ENCODE measurements at places on chromosomes 3 and 15.

DNA sequence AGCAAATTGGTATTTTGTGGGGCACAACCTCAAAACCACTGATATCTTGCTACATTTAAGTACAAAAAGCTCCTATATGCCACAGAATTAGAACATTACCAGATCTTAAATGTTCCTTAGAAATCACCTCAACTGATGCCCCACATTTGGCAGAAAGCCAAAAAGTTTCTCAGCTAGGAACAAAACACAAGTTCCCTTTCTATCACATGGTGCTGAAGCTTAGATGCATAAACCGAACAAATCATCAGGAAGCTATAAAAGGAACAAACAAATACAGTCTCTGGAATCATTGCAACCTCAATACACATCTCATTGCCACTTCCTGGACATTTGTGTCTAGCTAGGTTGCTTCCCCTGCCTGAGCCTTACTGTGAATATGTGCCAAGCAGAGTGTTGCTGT lies 492.6 kb downstream of the LPP start:
- no peak for DNase-seq

DNA sequence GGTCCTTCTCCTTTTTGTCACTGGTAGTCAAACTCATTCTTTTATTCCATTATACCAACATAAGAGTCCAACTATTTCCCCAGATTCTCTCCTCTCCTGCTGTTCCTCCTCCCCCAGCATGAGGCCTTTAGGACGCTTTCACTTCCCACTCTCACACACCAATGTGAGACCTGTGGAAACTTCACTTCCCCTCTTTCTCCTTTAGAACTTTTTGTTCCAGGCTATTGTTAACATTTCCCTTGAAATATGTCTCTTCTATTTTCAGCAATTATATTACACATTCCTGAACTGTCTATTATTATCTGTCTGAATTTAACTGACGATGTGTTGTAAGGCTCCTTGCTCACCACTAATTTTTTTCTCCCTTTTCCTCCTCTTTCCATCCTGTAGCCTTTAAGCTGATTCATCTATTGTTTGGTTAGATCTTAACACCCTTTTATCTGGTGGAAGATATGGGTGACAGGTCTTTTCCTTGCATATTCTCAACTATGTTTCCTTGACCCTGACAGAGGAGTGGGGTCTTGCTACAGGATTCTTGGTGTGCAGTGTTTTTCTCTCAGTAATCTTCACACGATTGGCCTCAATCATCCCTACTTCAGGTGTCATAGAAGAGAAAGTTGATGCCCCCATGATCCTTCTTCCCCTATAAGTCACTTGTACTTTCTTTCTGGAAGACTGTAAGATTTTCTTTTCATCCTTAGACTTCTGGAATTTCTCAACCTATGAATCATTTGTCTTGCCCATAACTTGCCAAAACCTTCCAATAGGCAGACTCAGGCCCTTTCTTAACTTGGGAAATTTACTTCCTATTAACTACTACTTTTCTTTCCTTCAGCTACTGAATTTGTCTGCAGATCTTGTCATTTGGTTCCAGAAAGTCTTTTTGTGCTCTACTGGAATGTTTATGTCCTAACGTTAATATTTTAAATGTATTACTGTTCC lies 5.9 kb downstream of the CYP19A1 start:
- no peak for DNase-seq

GRCh38 chr15:26892182-26892518 lies 25.3 kb downstream of the GABRA5 start:
- DNase-seq = no peak

- DNase-seq = no peak
Observed at GRCh38 chr15:42063122-42063848, 31.1 kb downstream of the PLA2G4D start.

DNA sequence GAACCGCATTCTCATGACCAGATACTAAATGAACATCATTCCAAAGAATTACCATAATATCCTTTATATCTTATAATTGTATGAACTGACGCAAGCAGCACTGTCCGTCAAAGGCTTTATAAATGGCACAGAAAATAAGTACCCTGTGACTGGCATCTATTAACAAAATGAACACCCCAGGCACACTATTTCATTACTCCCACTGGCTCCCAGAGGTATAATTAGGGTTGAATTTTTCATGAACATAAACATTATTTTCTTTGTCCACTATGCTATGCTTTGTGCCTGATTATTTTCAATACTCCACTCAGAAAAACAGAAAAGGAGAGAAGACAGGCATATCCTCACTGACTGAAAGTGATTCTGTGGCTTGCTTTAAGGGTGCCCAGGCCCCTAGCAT lies 71.1 kb downstream of the LYZL4 start:
- no peak for DNase-seq

- no peak for DNase-seq
Observed at GRCh38 chr3:23201154-23201838, 1.8 kb upstream of the UBE2E2 start.

DNA sequence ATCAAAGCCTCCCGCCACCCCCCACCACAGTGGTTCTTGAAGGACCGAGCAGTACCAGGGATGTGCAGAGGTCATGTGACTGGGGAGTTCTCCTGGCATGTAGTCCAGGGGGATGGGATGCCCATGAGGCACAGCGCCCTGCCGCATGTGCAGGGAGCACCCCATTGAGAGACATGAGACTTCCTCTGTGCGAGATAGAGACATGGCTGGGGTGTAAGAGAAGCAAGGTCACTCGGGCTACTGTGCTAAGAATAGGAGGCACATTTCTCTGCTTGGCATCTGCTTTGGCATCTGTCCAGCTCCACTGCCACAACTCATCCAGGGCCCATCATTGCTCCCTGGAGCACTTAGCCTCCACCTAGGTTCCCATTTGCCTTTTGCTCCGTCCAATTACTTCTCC lies 2.4 kb upstream of the CYP1A1 start:
- no peak for DNase-seq

DNA sequence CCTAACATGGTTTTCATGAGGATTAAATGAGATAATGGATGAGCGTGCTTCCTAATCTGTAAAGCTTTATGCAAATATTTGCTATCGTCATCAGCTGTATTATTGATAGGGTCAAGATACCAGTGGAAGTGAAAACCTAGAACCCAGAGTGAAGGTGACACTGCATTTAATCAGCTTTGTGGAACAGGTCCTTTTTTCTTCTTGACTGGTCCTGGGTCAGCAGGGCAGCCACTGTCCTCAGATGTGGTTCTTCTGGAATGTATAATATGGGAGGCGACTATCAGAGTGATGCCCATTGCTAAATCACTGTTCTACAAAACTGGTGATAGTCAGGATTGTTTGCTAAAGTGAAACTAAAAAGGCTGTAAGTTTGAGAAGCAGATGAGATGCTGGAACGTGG lies 41.4 kb downstream of the SORD start:
- no peak for DNase-seq

DNA sequence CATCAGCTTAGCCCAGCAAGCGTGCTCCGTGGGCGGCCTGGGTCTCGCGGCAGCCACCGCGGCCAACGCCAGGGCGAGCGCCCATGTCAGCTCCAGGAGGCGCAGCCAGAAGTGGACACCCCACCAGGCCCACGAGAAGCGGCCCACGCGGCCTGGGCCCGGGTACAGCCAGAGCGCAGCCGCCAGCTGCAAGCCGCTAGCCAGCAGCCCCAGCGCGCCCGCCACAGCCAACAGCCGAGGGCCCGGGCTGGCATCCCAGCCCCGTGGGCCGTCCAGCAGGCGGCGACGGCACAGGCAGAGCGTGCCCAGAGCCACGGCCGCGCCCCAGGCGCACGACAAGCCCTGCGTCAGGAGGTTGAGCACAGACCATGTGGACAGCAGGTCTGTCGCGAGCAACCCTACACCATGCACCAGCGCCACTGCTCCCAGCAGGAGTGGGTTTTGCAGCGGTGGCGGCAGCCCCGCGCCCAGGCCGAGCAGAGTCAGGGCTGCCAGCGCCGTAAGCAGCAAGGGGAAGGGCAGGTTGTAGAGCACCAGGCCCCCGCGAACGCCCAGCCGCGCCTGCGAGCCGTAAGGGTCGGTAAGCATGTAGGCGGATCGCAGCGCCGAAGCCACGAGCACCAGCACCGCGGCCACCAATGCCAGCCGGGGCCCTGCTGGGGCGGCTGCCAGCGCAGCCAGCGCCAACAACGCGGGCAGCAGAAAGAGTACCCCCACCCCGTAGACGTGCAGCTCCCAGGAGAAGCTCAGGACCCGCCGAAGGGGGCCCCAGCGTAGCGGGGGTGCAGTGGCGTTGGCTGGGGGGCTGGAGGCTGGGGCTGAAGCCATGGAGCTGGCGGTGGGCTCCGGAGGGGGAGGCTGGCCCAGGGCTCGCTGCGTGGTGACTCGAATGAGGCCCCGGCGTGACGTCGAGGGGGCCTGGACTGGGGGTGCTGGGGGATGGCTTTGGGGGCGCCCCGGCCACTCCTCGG lies 4.9 kb downstream of the PRRT3 start:
- no peak for DNase-seq

- DNase-seq = no peak
Observed at GRCh38 chr3:40398346-40398745, 11.4 kb downstream of the ENTPD3 start.

- DNase-seq = no peak
Observed at GRCh38 chr3:157669416-157669815, 166.2 kb upstream of the VEPH1 start.

- no peak for DNase-seq
Observed at GRCh38 chr3:188220988-188221818, 67.2 kb downstream of the LPP start.

GRCh38 chr3:53718462-53718861 lies 127.8 kb downstream of the CHDH start:
- no peak for DNase-seq

DNA sequence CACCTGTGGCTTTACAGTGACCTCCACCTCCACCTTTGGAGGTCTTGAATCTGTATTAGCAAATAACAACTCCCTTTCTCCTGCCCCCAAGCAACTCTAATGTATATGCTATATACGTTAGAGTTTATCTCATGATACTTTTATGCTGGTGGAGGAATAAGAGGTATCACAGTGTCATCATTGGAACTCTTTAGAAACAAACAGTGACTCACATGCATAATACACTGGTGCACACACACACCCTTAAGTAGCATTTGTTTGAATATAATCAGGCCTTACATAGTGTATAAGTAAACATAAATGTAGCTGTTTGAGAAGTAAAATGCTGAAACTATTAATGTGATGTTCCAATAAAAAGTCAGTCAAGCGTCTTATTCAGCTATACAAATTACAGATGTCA lies 280.2 kb upstream of the C2CD4B start:
- DNase-seq = no peak

DNA sequence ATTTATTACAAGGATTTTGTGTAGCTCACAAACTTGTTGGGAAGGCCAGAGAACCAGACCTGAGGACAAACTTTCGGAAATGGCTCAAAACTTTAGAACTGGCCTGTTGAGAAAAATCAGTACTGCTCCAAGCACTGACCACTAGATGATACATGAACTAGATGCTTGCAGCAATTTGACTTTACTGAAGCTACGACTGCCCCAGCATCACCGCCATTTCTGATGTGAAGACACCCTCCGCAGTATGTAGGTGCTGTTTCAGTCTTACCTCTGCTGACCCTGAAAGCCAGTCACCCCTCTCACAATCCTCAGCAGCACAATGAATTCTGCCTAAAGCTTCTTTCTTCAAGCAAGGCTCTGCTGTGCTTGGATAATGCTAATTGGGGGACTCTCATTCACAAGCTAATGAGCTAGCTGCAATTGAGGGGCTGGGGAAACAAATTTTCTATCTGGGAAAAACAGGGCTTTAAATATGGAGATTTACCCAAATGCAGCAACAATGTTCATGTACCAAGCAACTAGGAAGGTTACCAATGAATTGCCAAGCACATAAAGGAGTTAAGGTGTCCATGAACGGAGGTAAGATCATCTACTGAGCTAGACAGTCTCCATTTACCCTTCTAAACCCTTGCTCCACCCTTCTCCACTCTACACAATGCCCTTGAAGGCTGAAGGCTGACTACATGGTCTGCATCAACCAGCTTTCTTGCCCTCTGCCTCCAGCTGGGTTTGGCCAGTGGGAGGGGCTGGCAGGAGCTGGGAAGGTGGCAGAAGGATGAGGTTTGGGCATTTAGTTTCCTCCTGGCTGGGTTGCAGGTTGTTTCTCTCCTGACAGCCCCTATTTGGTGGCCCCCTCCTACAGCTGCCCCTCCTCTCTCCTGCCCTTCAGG lies 53.2 kb upstream of the FSTL1 start:
- DNase-seq = no peak

DNA sequence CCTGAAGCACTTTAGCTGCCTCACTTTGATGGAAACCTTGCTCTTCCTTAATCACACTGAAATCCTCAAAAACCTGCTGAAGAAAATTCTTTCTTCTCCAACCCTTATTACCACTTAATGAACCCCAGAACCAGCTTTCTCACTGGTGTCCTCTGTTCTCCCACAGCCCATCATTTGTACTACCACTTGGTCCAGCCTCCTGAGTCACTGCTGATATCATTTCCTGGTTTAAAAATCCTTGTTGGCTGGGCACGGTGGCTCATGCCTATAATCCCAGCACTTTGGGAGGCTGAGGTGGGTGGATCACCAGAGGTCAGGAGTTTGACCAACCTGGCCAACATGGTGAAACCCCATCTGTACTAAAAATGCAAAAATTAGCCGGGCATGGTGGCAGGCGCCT lies 418.6 kb upstream of the KCNMB2 start:
- DNase-seq = no peak

DNA sequence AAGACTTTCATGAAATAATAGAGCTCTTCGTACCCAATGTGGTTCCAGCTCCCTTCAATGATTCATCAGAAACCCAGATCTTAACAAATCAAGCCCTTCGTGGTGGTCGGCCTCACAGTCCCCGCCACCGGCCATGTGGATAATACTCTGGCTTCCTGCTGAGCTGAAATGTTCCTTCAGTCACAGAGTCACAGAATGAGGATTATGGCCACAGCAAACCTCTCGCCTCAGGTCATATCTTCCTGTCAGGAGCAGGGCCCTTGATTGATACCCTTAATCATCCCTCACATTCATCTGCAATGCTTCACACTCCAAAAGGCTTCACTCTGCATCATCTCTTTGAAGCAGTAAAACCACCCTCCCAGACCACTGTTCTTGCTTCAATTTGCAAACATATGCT lies 452.6 kb downstream of the OCA2 start:
- no peak for DNase-seq

- no peak for DNase-seq
Observed at GRCh38 chr3:13193320-13194284, 120.4 kb upstream of the IQSEC1 start.

DNA sequence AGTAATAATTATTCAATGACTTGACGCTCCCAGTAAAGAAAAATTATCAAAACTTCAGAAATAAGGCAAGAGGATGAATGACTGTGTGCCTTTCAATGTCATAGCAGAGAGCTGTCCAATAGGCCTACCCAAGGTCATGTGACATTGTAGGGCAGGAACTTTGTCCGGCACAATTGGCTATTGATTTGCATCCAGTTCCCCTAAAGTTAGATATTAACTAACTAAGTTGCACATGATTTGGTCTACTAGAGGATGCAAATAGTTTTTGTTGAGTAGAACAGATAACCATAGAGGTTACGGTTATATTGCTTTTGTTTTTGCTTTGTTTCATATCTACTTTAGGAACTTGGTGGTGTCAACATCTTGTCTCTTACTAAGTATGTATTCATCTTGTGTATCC lies 127.9 kb upstream of the PFN2 start:
- no peak for DNase-seq

GRCh38 chr15:40065166-40065565 lies 26.2 kb upstream of the SRP14 start:
- DNase-seq = no peak

- no peak for DNase-seq
Observed at GRCh38 chr3:66478960-66479359, 21.9 kb downstream of the LRIG1 start.

GRCh38 chr3:124250053-124250452 lies 258.1 kb upstream of the ROPN1 start:
- no peak for DNase-seq

- DNase-seq = no peak
Observed at GRCh38 chr15:90921887-90922286, 10.5 kb downstream of the HDDC3 start.

- DNase-seq = no peak
Observed at GRCh38 chr3:121592856-121593702, at the start of gene FBXO40. TSS of gene FBXO40 (plus strand) at chr3:121593379. CDS start at chr3:121620576, 27,197 bp downstream.

All from T follicular helper cell (primary cell).